ENCODE measurements at places on chromosomes 6 and 20.

DNA sequence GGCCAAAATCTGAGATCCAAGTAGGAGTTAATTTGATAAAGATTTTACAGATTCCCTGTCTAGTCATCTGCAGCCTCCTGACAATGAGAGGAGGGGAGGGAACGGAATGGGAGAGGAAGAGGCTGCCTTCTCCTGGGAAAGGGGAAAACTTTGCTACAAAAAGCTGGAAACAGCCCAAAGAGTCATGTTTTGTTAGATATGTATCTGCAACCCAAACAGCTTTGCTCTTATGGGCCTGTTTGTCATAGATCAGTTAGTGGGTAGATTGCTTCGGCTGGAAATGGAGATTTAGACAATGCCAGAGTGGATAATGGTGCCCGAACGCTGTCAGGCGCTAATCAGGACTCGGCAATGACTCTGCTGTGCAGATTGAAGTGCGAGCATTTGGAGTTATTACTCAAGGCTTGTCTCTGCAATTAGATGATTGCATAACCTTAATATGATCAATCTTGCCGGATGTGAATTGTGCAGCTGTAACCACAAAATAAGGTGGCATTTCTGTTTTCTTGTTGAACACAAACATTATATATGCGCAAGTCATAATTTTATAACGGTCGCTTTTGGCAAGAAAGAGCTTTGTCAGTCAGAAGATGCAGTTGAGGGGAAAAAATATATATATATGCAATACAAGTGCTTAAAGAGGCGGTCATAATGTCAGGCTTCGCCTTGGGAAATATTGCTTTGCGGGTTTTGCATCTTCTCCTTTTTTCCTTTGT is 92.4 kb upstream of the MAFB start:
- DNase-seq: no peak

DNA sequence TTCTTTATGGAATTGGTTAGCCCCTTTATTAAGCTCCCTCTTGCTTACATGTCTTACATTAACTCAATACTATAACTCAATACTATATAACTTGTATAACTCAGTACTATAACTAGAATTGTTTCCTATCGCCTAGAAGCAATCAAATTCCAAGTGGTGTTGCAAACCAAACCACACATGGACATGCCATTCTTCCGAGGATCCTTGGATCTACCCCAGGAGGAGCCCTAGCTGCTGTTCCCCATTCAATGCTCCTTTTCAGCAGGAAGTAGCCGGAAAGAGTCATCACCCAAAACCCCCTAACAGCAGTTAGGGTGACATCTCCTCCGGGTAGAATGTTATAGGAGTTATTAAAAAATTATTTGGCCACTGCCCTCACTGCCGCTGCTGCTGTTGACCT is 40.5 kb downstream of the PLN start:
- DNase-seq: no peak

- DNase-seq: no peak
These were observed 93.1 kb upstream of the HIVEP1 start for GRCh38 chr6:11918739-11919605.

DNA sequence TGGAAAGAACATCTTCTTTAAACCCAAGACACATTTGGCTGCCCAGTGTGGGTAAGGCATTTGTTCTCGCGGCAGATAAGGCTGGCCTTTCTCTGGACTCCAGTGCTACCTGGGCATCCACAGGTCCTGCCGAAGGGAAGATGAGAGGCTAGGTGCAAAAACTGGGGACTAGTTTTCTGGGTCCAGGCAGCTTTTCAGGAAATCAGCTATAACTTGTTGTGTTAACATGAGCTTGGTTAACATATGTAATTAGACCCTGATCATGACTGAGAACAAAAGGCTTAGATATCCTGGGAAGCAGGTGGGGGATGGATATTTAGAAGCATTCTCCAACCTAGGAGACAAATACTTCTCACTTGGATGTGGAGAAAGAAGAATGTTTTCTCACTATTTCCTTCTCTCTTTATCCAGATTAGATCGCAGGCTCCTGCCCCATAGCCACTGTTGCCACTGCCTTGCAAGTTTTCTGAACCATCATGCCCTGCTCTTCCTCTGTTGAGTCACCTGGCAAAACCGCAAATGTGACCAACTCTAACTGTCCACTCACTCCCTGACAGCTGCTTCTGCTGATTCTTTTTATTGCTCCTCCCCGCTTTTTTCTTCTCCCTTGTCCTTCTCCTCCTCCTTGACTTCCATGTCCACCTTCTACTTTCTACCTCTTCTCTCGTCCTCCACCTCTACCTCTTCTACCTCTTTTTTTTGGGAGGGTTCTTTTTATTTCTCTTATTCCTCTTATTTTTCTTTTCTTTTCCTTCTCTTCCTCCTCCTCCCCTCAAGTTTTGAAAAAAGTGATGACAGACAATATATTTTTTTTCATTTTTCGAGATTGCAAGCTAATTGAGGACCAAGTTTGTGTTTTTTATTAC is 258.1 kb downstream of the UTRN start:
- DNase-seq: no peak

GRCh38 chr6:3022765-3023662 is 23.3 kb downstream of the NQO2 start:
- DNase-seq: no peak

GRCh38 chr6:37396571-37397180 is 36.3 kb upstream of the CMTR1 start:
- no peak for DNase-seq

- peak; percentile 80 for DNase-seq
These were observed 18.0 kb downstream of the ATP9A start for GRCh38 chr20:51750037-51750769.

All from islet precursor cell (in vitro differentiated cells).